Activated naive CD8-positive, alpha-beta T cell treated with anti-CD3 and anti-CD28 coated beads for 36 hours (primary cell): ENCODE measurements at places on chromosomes 6 and 20.

DNA sequence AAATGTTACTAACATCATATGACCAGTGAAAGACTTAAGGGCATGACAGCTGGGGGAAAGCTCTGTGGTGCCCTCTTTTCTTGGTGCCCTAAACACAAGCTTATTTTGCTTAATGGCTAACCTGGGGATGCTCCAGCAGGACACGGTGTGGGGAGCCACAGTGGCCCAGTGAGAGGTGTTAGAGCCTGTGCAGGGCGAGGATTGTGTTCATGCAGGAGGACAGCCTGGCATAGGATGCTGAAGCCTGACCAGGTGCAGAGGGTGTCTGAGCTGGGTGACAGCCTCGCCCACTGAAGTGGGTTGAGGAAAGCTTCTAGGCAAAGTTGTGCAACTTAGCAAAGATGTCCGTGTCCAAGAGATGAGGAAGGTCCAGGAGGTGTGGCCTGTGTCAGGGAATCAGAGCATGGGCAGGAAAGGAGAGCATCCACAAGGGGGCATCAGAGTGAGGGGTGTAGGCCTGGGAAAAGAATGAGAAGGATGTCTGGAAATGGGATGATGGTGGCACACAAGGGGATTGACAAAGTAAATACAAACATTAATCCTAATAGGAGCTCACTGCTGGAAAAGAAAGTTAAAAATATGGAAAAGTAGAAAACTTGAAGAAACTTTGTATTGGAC, 33.9 kb downstream of the SLC17A4 start:
- DNase-seq: peak; percentile 37

DNA sequence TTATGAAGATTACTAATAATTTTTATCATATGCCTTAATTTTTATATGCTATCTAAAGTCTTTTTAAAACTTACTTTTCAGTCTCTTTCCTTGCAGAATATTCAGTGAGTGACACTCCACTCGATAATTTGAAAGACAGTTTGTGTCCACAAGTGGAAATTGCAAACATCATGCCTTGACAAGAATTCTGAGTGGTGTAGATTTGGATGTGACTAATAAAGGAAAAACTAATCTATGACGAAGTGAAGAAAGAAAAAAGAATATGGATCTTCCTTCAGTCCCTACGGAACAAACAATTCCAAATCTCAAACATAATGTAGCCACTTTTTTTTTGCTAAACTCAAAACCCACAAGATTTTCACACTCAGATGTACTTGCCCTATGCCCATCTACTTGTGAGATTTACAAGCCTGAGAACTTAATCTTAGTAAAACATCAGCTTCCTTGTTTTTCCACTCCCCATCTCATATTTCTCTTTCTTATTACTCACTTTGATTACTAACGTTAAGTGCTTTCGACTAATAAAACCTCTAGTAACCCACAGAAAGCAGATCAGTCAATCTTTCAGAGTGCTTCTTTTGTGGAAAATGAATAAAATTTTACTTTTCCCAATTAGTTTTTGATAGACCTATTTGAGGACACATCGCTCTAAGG, 1155.8 kb downstream of the GRIK2 start:
- DNase-seq: no peak

DNA sequence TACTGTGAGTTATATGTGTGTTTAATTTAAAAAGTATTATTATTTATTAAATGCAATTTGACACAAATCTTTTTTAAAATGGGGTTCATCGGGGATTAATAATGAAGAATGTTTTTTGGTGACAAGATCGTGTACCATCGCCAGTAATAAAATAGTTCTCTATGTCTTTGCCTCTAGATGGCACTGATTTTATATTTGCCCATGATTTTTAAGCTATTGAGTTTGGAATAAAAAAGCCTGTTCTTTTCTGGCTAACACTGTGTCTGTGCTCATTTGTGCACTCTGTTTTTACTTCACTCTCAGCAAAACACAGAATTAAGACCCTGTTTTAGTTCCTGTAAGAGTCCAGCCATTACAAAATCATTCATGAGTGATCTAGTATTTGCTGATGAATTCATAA, 127.0 kb downstream of the FARS2 start:
- no peak for DNase-seq

- no peak for DNase-seq
Measured at GRCh38 chr6:169131390-169131789, 122.3 kb downstream of the THBS2 start.

DNA sequence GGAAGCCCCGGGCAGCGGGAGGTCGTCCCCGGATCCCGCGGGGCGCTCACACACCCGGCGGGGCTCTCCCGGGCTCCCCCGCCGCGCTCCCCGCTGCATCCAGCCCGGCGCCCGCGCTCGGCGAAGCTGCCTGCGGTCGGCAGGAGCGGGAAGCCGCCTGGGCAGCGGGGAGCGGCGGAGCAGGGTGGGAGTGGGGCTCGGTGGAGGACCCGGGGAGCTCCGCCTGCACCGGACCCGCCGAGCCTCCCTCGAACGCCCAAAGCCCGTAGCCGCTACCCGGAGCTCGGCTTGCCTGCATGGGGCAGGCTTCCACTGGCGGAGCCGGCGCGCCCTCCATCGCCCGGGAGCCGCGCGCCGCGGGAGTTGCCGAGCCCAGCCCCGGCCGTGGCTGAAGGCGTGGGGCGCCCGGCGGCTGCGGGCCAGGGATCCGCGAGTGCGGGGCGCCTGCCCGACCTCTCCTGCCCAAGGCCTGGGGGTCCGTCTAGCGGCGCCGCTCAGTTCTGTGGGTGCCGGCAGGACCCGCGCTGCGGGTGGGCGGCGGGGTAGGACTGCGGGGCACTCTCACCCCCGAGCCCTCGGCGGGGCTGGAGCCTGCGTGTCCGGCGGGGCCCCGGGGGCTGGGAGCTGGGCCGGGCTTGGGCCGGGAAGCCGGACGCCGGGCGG, 671 bp downstream of the CDH4 start:
- peak; percentile 4 for DNase-seq

GRCh38 chr6:145836772-145837171, 22.2 kb upstream of the FBXO30 start:
- no peak for DNase-seq

DNA sequence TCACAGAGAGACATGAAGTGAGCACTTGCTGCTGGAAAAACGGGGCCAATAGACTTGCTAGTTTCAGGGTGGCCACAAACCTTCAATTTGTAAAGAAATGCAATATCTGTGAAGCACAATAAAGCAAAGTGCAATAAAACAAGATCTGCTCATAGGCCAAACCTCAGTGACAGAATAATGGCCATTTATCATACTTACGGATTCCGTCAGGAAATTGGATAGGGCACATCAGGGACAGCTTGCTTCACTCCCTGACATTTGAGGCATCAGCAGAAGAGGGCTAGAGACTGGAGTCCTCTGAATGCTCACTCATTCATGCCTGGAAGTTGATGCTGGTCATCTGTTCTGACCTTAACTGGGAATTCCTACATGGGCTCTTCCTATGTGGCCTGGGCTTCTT, 165.5 kb upstream of the OPRM1 start:
- DNase-seq: no peak

DNA sequence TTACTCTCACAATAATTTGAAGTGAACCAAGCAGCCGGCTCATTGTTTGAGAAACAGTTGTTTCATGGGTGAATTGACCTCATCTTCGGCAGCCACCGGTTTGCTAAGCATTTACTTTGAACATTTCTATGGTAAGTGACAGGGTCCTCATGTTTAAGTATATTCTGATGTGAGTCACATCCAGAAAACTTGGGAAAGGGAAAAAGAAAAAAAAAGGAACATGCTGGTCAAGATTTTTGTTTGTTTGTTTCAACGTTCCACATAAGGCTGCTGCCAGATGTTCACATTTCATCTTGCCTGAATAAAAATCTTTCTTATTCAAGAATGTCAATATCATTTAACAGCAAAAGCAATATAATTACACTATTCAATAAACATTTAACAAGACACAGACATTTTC, 55.0 kb upstream of the EXOC2 start:
- DNase-seq: no peak

DNA sequence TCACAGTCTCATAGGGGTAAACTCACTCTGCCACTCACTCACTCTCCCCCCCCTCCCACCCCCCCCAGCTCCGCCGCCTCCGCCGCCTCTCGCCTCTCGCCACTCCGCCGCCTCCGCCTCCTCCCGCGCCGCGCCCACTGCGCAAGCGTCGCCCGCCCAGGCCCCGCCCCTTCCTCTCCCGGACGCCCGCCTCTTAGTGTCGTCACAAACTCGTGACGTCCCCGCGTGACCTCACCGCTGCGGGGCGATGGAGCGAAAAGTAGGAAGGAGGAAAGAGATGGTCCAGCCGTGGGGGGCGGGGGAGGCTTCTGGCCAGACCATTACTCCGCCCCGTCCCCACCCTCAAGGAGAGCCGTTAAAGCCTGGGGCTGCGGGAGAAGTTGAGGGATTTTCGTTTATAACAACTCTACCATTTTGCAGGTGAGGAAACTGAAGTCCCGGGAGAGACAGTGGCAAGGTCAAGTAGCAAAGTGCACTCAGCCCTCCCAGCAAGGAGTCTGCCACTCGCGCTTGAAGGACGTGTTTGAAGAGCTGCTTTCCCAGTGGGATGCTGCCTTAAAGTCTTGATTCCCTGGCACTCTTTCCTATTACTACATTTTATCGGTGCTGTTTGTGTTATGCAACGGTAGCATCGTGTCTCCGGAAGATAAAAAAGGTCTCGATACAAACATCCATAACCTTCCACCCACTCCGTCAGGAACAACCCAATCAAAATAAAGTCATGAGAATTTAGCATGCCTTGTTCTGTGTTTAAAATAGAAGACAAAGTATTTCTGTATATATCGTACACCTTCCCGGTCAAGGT, at the start of gene ILRUN:
ILRUN (minus strand) TSS at position 29 of the 805 bp plus-strand sequence. CDS start 164 bp downstream, outside the sequence.
- DNase-seq: peak; percentile 94

DNA sequence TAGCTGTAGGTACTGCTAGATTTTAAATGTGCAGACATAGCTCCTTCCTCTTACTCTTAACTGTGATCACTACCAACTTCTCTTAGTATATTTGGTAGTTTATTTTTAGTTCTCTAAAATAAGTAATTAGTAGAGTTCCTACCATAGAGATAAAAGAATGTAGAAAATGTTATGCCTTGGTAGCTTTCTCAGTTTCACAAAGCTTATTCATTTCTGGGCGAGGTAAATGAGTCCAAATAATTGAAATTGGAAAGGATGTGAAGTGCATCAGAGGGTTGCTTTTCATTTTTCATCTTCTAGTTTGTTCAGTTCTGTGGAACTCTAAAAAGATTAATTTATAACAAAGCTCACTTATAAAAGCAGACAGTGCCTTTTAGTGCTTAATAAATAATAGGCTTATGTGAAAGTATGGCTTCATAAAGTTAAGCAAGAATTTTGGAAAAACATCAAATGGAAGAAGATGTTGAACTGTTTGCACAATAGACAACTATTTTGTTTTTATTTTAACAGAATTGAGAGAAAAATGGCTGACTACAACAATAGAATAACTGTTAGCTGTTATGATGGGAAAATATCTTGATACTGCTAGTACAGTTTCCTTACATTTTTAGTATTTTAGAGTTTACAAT, 303.7 kb downstream of the UTRN start:
- no peak for DNase-seq

DNA sequence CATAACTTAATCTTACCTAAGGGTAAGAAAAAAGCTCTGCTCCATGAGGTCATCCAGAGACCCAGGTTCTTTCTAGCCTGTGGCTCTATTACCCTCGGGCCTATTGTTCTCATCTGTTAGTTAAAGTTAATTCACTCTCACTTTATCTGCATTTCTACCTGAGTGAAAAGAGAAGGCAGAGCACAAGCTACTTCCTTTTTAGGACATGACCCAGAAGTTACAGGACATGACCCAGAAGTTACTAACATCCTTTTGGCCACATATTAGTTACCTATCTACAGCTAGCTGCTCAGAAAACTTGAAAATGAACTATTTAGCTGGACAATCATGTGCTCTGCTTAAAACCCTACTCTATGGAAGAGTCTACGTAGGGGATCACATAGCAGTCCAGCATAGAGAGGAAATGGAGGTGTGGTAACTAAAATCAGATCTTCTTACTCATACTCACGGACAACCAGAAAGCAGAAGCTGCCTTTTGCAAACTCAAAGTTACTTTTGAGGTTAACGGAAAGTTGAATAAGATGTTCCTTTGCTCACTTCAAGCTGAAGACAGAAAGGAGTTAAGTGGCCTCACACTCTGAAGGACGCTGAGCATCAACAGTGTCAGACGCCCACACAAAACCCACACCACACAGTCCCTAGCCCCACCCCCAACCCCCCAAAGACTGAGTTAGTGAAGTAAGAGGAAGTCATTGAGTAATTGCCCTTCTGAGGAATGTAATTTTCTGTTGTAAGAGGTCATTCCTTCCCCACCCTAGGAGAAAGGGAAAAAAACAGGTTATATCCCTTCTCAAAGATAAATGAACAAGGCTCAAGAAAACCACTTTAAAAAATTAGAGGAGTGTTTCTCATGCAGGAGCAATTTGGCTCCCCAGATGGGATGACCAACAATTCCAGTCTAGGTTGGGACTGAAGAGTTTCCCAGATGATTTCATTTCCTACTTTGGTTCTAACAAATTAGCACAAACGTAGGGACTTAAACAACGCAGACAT, 45.9 kb upstream of the TAB2 start:
- DNase-seq: peak; percentile 63

DNA sequence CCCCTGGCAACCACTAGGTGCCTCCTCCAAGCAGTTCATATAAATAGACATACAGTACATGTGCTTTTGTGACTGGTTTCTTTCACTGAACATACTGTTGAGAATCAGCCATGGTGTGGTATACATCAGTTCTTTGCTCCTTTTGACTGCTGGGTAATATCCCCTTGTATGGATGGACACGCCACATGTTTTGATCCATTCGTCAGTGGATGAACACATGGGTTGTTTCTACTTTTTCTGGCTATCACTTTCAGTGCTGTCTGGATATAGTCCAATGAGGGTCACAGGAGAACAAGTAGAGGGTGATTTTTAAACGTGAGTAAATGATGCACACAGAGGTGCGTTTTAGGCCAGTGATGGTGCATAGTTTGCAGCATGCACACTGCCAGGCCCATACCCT, 183.9 kb downstream of the FOXA2 start:
- DNase-seq: no peak

GRCh38 chr20:10576411-10577090, 97.2 kb downstream of the JAG1 start:
- DNase-seq: no peak

GRCh38 chr20:13862245-13862644, 77.4 kb downstream of the NDUFAF5 start:
- no peak for DNase-seq

- no peak for DNase-seq
Measured at GRCh38 chr6:34172961-34173775, 27.3 kb upstream of the GRM4 start.

GRCh38 chr6:168949981-168950857, 303.4 kb downstream of the THBS2 start:
- DNase-seq: no peak

DNA sequence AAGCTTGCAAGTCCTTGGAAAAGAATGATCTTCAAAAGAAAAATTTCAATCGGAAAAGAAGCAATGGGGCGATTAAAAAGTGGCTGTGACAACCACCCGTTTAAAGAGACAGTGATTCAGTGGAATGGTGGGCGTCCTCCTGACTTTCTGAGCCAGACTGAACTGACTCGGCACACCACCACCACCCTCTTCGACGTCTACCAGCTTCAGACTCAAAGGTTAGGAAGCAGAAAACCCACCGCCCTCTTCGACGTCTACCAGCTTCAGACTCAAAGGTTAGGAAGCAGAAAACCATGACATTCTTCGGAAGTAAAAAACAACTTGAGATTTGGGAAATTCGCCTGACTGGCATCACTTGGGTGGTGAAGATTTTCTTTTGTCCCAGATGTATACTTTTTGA, 28.3 kb upstream of the IRF4 start:
- no peak for DNase-seq
